Caki2 (cell line): ENCODE measurements at places on chromosomes 12 and 14.

GRCh38 chr12:85741046-85741445, 95.2 kb downstream of the RASSF9 start:
- no peak for DNase-seq

DNA sequence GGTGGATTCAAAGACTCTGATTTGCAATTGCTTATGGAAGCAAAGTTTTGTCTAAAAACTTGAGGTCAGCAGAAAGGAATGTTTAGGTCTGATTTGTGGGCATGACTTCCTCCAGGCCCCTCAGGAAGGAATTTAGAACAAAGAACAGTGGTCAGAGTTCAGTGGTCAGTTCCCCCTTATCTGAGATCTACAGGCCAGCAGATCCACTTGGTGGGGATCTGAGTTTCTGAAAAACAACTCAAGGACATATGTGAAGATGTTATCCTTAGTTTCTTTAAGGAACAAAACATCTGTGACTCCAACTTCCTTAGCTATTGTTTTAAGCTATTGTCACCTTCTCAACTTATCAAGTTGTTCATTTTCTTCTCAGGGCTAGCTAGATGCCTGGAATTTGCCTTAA, 28.0 kb upstream of the NAA30 start:
- DNase-seq: no peak

- DNase-seq: no peak
Measured at GRCh38 chr14:102325791-102326345, 6.3 kb downstream of the ZNF839 start.

GRCh38 chr12:71551529-71551928, 111.9 kb downstream of the LGR5 start:
- DNase-seq: no peak

GRCh38 chr14:88824314-88825077, at the start of gene TTC8:
TSS of gene TTC8 (plus strand) at chr14:88824651. CDS start at chr14:88824708, 57 bp downstream.
- peak; percentile 90 for DNase-seq

DNA sequence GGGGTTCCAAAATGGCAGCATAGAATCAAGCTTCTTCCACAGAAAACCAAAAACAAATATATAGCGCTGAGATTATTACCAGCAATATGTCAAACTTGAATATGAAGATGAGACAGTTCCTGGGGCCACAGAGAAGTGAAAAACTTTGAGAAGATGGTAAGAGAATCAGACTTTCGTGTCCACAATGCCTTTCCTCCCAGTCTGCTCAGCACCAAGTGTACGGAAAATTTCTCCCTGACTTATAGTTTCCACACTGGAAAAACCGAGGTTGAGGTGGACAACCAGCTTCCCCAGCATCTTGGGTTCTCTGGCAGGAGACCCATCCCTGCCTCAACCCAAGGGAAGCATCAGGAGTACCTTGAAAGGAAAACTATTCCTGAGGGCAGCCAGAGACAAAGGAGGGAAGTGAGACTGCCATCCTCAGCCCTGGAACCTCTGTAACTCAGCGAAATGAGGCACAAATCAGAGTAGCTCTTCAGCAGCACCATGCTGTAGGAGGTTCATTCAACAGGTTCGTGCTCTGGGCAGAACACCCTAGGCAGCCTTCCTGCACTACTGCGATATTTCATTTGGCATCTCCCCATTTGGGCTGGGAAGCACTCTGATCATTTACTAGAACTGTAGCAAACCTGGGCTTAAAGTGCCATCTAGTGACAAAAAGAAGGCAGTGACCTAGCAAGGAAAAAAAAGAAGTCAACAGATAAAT, 52.4 kb upstream of the CAPRIN2 start:
- peak; percentile 46 for DNase-seq

- DNase-seq: no peak
Measured at GRCh38 chr14:100313464-100314230, 7.4 kb upstream of the SLC25A29 start.

DNA sequence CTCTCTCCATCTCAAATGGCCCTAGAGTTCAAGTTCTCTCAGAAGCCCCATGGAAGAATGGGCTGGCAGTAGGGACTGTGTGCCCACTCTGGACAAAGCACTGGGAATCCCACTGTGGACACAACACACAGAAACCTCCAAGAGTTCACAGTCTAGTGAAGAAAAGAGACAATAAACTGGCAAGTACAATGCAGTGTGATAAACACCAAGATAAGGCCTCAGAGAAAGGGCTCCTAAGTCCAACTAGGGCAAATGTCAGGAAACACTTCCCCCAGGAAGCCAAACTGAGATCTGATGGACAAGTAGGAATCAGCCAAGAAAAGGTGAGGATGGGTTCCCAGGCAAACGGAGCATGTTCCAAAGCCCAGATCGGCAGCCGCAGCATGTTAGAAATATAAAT, 5.4 kb downstream of the VSIG10 start:
- peak; percentile 48 for DNase-seq

GRCh38 chr12:124632519-124632984, 65.1 kb upstream of the NCOR2 start:
- no peak for DNase-seq

GRCh38 chr14:78904094-78904493, 733.9 kb downstream of the NRXN3 start:
- no peak for DNase-seq

DNA sequence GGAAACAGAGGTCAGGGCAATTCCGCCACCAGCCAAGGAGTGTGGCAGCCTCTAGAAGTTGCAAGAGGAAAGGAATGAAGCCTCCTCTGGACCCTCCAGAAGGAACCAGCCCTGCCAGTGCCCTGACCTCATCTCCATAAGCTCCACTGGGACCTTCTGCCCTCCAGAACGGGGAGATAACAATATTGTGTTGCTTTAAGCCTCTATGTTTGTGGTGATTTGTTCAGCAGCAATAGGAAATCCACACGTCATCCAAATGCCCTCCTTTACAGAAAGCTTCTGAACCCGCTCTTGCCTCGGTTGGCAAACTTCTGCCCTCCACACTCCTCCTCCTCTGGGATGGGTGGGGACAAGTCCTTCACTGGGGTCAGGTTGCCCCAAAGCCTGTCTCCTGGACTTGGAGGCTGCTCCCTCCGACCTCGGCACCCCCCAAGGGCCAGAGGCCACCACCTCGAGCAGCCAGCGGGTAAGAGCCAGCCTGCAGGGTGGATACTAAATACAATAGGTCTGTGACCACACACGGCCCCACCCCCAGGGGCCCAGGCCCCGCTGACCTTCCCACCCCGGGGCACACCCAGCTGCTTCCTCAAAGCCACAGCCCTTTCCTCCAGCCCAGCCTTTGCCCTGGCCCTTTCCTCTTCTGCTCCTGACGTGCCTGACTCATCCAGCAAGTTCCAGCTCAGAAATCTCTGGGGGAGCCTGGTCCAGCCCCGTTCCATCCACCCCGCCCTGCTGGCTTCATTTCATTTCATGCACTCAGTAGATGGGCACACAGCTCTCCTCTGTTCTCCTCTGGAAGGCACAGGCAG, 58.7 kb upstream of the NCOR2 start:
- DNase-seq: peak; percentile 58

GRCh38 chr12:131883521-131883900, 10.9 kb upstream of the ULK1 start:
- DNase-seq: no peak

DNA sequence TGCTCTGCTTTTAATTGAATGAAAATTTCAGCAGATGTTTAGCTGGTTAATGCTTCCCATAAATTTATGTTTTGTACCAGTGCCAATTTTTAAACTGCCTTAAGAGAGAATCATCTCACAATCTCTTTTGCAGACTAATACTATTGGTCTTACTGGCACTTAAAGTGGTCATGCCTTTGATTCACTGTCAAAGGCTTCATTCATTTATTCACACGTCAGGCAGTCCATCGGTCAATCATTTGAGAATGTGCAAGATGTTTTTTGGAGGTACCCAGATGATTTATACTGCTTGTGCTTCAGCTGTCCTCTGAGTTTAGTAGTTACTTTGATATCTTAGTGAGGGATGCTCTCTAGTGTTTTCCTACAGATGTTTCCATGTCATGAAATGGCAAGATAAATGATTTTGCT, 83.4 kb downstream of the NAV3 start:
- DNase-seq: no peak

DNA sequence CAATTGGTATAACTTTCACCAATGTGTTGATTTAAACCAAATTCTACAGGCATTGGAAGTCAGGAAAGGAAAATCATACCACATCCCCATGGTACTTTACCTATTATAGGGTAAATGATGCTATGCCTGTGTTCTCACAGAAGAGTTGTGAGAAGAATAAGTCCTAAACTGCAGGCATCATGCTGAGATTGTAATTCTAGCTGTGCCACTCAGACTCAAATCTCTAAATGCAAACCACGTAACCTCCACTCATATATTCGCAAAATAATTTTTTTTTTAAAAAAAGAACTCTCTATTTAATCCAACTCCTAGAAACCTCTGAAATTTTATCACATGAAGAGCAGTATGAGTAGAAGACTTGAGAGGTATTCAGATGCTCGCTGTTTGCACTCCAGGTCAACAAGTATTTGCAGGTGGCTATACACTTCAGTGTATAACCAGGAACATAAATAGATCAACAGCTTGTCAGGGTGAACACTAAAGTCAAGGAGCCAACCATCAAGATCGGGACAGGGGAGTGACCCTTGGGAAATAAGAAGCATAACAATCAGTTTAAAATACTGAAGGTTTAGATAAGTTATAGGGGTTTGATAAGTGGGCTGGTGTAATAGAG, 110.1 kb downstream of the SLC25A21 start:
- no peak for DNase-seq

DNA sequence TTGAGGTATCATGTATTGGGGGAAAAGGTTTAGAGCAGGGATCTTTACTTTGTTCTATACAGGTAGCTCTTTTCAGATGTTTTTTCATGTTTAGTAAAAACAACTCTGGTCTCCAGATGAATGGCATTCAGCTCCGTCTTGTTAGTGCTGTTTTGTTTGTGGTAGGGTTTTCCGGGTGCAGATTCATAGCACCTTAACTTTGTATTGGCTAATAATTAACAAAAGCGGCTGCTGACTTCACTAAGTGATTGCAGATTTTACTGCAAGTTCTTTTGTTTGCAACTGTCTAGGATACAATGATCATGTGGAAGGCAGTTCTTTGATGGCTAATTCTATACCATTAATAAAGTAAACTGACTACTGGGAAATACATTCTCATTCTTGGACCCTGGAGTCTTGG, 32.2 kb upstream of the BHLHE41 start:
- DNase-seq: peak; percentile 19
